ENCODE measurements at places on chromosomes 6 and 20.

- no peak for DNase-seq
These were observed 43.4 kb downstream of the SNRNP48 start for GRCh38 chr6:7633361-7633760.

DNA sequence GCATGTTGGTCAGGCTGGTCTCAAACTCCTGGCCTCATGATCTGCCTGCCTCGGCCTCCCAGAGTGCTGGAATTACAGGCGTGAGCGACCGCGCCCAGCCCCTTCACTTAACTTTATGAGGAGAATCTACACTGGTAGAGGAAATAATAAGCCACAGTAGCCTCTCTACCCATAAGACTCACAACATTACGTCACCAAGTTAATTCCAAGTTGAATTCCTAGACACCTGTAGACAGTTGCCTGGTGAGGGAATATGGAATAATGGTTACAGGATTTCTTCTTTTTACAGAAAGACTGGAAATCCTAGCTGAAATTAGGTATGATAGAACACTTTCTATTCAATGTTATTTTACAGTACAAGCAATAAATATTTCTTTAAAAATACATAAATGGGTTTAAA is 854.5 kb upstream of the EYS start:
- no peak for DNase-seq

DNA sequence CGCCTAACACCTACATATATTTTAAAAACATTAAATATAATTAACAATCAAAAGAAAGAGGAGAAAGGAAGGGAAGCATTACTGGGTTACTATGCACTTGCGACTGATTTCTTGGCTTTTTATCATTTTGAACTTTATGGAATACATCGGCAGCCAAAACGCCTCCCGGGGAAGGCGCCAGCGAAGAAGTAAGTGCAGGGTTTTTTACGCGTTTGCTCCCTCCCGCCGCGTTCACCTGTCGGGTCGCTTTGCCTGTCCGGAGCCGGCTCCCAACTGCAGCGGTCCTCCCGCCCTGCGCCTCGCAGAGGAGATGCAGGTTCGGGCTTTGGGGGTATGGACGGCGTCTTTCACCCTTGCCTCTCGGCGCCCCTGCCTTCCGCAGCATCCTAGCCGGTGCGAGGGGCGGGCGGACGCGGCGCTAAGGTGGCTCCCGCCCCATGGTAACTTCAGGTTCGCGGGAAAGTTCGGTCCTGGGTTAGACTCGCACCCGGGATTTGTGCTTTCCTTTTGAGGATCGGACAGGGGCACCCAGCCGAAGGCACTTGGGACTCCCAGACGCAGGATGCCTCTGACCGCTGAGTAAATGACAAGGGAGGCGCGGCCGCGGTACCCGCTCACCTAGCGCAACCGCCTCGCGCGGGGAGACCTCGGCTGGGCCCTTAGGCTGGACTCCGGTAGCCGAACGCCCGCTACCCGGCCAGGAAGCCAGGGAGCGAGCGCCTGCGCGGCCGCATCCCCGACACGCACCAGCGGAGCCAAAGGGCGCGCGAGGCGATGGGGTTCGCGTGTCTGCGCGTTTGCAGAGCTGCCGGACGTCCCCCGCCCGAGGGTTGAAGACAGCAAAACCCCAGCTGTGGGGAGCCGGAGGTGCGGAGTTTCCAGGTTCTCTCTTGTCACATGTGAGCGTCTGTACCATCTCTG is 891 bp downstream of the RSPO3 start:
- no peak for DNase-seq

GRCh38 chr20:13741879-13742278 is 42.8 kb downstream of the ESF1 start:
- DNase-seq = no peak

DNA sequence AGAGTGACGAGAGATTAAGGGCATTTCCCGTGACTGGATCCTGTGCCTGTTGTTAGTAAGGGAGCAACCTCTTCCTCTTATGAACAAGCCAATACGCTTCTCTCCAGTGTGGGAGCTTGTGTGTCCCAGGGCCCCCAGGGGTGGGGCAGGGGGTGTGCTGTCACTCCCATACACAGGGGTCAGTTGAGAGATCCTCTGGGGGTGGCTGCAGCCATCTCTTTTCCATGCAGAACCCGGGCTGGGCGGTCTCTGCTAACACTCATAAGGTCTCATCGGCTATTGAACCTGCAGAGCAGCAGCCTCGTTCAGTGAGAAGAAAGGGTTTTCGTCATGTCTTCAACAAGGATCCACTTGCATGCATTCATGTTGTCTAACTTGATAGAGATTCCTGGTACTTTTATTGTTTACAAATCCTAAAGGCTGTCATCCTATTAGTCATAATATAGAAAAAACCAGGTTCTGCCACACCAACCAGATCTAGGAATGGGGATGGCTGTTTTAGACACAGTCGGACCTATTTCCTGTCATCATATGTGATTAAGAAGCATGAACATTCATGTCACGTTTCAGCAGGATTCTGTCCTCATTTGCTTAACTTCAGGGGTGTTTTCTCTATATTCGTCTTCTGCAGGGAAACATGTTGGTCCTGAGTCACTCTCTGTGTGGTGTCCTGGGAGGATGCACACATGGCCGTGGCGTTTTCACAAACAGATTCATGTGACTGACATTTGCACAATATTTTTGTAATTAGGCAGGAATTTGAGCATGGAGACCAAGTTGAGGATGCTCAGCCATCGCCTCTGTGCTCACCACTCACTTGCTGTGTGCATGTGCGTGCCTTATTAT is 13.3 kb upstream of the THBS2 start:
- DNase-seq = no peak

- DNase-seq = no peak
These were observed 74.5 kb downstream of the FOXF2 start for GRCh38 chr6:1463751-1464426.

GRCh38 chr20:35165221-35166185 is 6.4 kb upstream of the PROCR start:
- no peak for DNase-seq

GRCh38 chr6:9257215-9257614 is 821.9 kb upstream of the SLC35B3 start:
- no peak for DNase-seq

DNA sequence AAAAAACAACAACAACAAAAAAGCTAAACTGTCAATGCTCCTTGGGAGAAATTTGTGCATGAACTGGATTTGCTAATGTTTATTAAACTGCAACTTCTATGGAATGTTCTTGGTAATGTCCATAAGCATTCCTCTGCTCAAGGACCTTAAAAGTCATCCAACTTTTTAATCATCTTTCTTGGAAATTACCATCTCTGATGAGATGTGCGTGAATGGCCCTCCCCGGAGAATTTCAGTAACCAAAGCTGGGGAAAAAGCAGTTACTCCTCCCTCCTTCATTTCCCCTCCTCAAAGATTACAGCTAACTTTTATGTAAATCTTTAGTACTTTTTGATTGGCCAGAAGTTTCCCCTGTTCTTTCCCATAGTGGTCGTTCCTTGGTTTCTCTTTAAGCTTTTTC is 5.2 kb downstream of the TBCC start:
- no peak for DNase-seq

- no peak for DNase-seq
These were observed 170.7 kb downstream of the SMOC2 start for GRCh38 chr6:168611691-168612090.

GRCh38 chr20:59055302-59055701 is 12.7 kb upstream of the PRELID3B start:
- no peak for DNase-seq

- DNase-seq = no peak
These were observed 125.9 kb downstream of the HTR1B start for GRCh38 chr6:77337392-77337791.

DNA sequence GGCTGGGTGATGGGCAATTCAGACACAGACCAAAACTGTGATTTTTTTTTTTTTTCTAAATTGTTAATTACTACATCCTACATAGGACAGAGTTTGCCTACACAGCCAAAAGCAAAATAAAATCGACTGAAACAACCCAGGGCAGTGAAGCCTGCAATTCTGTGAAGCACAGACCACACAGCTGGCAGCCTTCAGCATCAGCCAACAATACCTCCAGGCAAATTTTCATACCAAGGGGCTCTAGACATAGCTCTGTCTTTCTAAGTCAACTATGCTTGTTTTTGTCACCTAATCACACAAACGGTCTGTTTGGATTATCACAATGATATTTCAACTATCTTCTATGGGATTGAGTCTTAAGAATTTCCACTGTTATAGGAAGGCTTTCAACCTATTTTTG is 17.6 kb downstream of the RMND1 start:
- no peak for DNase-seq

- DNase-seq = no peak
These were observed 16.4 kb downstream of the TRMT6 start for GRCh38 chr20:5933802-5934436.

DNA sequence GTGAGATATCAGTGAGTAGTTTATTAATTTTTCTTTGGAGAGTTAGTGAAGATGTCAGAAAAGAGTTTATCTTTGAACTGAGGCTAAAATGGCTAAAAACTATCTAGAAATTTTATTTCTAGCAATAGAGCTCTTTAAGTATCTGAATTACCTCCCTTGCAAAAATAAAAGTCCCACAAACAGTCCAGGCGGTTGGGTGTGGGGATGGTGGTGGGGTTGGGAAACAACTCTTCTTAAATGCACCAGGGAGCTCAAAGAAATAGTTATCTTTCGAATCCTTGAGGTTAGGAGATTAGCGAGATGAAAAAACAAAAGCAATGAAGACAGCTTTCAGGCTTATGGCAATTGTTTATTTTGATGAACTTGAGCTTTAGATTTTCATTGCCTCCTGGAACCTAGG is 1299.1 kb upstream of the ADGRB3 start:
- no peak for DNase-seq

DNA sequence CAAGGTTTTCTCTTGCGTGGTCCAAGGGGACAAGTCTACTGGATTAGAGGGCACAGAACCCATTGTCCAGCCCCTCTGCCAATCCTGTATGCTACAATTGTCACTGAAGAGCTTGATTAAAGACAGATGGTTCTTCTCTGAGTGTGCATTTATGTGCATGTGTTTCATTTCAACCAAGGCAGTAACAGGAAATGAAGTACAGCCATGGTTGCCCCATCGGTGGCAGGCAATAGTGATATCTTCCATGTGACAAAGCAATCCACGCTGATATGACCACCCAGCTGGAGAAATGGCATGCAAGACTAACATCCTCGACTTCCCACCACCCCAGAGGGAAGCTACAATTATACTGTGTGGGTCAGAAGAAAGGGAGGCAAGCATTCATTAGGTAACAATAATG is 85.5 kb downstream of the UNC5CL start:
- no peak for DNase-seq

GRCh38 chr6:166612471-166612881 is 14.6 kb downstream of the RPS6KA2 start:
- DNase-seq = no peak

All from stimulated activated CD4-positive, alpha-beta T cell treated with anti-CD3 and anti-CD28 coated beads, Interleukin-1b, Interleukin-23, amount 100 ng/mL, for 1 hour (primary cell).